Smooth muscle cell of bladder (primary cell): ENCODE measurements at places on chromosomes 5 and 9. TPM values are rescaled to one million over a fixed set of nuclear protein-coding genes. Genes with fewer than 3 reads are reported as not detected.

The CDKN2B-AS1 gene
- 3.6 and 4.8 TPM in 2 replicates for total RNA-seq

The NR6A1 gene
- 0.09 and 0.14 TPM in 2 replicates for total RNA-seq

The LCN2 gene
- total RNA-seq: not detected in 2 replicates

The TMEM174 gene
- not detected in 2 replicates for total RNA-seq

The GMCL2 gene
- total RNA-seq: not detected in 2 replicates

The FCHO2 gene
- total RNA-seq: 10.7 and 11.0 TPM in 2 replicates

The DMRT2 gene
- total RNA-seq: under 0.01 and 0.09 TPM in 2 replicates

The NSG2 gene
- total RNA-seq: not detected in 2 replicates

The CARTPT gene
- not detected in 2 replicates for total RNA-seq

The OTP gene
- total RNA-seq: not detected in 2 replicates

The HK3 gene
- not detected in 2 replicates for total RNA-seq

The GABBR2 gene
- 2.0 and 12.9 TPM in 2 replicates for total RNA-seq

The ADAMTSL1 gene
- 7.4 and 26.1 TPM in 2 replicates for total RNA-seq

The VLDLR gene
- 35.6 and 44.7 TPM in 2 replicates for total RNA-seq

The HNRNPH1 gene
- 471 and 654 TPM in 2 replicates for total RNA-seq

The AMBP gene
- total RNA-seq: 0.28 and 0.46 TPM in 2 replicates

The RPL37 gene
- 3,252 and 3,508 TPM in 2 replicates for total RNA-seq

The SLCO4C1 gene
- not detected in 2 replicates for total RNA-seq

The PTGR1 gene
- total RNA-seq: 115 and 157 TPM in 2 replicates

The ZNF618 gene
- total RNA-seq: 5.4 and 7.5 TPM in 2 replicates

The B4GALT1 gene
- total RNA-seq: 32.7 and 54.3 TPM in 2 replicates

The CPLANE1 gene
- 14.4 and 17.0 TPM in 2 replicates for total RNA-seq

The GRIA1 gene
- total RNA-seq: under 0.01 and 0.18 TPM in 2 replicates

The DCTN3 gene
- total RNA-seq: 105 and 113 TPM in 2 replicates

The IL9 gene
- not detected in 2 replicates for total RNA-seq

The MGAT4B gene
- total RNA-seq: 94.4 and 138 TPM in 2 replicates

The TMEM252 gene
- total RNA-seq: not detected in 2 replicates

The SOX30 gene
- total RNA-seq: not detected in 2 replicates

The KCNT1 gene
- not detected in 2 replicates for total RNA-seq

The SLC1A1 gene
- 36.4 and 44.4 TPM in 2 replicates for total RNA-seq

The PCDHGA10 gene
- total RNA-seq: 4.3 and 5.4 TPM in 2 replicates

The DPH7 gene
- total RNA-seq: 16.8 and 18.4 TPM in 2 replicates

The CMYA5 gene
- 1.3 and 3.0 TPM in 2 replicates for total RNA-seq

The PDGFRB gene
- 97.1 and 121 TPM in 2 replicates for total RNA-seq

The CCNH gene
- total RNA-seq: 82.6 and 88.2 TPM in 2 replicates

The FAM221B gene
- not detected in 2 replicates for total RNA-seq

The NR5A1 gene
- total RNA-seq: not detected in 2 replicates

The PRDM9 gene
- not detected in 2 replicates for total RNA-seq

The GNA14 gene
- total RNA-seq: 0.57 and 1.4 TPM in 2 replicates

The N4BP3 gene
- 0.71 and 0.83 TPM in 2 replicates for total RNA-seq

The GPR150 gene
- total RNA-seq: 0.28 TPM in 2 replicates

The PCDHA12 gene
- total RNA-seq: under 0.01 and 0.09 TPM in 2 replicates

The NUTM2G gene
- total RNA-seq: not detected in 2 replicates

The ZNF367 gene
- 0.37 and 0.43 TPM in 2 replicates for total RNA-seq
